Kidney (tissue), 22 donors: ENCODE measurements at places on chromosomes 5 and 9.
A peak's percentile ranks its signal among the peaks of the same experiment; 100 is the strongest.

DNA sequence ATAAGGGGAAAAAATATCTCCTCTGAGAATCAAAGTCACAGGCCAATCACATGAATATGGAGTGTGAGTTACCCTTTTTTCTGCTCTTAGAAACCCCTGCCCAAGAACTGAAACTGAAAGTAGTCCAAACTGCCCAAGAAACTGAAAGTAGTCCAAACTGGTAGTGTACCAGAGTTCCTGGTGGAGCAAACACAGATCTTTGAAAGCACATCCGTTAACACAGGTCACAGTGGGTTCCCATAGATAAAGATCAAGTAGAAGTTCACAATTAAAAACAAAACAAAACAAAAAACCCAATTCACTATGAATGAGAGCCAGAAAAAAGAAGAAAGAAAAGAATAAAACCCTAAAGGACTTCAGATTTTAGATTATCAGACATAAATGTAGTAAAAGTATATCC lies 332.4 kb upstream of the EFNA5 start:
- DNase-seq = no peak

DNA sequence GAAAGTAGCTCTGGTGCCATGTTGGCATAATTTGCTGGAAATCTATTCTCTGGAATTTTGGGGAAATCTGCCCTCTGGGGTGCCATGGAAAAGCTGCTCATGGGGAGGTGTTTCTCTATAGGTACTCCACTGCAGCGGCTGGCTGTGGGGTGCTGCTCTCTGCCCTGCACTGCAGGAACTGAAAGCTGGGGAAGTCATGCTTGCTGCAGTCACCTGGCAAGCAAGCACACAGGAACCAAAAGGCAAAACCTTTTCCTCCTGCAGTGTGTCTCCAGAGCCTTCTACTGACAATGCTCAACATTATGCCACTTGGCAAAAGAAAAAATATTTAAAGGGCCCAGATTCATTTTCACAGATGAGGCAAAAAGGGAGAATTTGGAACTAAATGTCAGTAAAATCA lies 25.8 kb upstream of the CARNMT1 start:
- no peak for DNase-seq

- no peak for DNase-seq
Measured at GRCh38 chr5:39469176-39469575, 44.4 kb upstream of the DAB2 start.

GRCh38 chr9:133428617-133429101 lies 6.5 kb downstream of the ADAMTS13 start:
- peak; percentile 70 for DNase-seq

GRCh38 chr9:91994422-91994821 lies 44.4 kb upstream of the ROR2 start:
- no peak for DNase-seq
